Skin of body (tissue), 3 donors: ENCODE measurements at places on chromosomes 4 and X. TPM values are rescaled to one million over a fixed set of nuclear protein-coding genes. Genes with fewer than 3 reads are reported as not detected.

The SNCA gene
- 109 TPM for total RNA-seq

The LUZP4 gene
- total RNA-seq: not detected

The CCDC120 gene
- total RNA-seq: 3.6 TPM

The HMGN5 gene
- total RNA-seq: 3.4 TPM

The GNL3L gene
- 23.4 TPM for total RNA-seq

The ARR3 gene
- not detected for total RNA-seq

The CFAP47 gene
- total RNA-seq: 0.10 TPM

The GLRA2 gene
- total RNA-seq: 0.20 TPM

The HTRA3 gene
- 25.8 TPM for total RNA-seq

The CHRDL1 gene
- 13.4 TPM for total RNA-seq

The SSX4B gene
- not detected for total RNA-seq

The GC gene
- not detected for total RNA-seq

The VAMP7 gene
- 25.1 TPM for total RNA-seq

The IQCM gene
- not detected for total RNA-seq

The C4orf50 gene
- 0.10 TPM for total RNA-seq

The FAM47E gene
- total RNA-seq: 2.1 TPM

The TMEM128 gene
- 20.3 TPM for total RNA-seq

The FAM184B gene
- 0.69 TPM for total RNA-seq

The GRIA2 gene
- 3.8 TPM for total RNA-seq

The PDZD4 gene
- total RNA-seq: 3.1 TPM
